NCI-H146 (cell line): ENCODE measurements at places on chromosomes 2 and 18.

DNA sequence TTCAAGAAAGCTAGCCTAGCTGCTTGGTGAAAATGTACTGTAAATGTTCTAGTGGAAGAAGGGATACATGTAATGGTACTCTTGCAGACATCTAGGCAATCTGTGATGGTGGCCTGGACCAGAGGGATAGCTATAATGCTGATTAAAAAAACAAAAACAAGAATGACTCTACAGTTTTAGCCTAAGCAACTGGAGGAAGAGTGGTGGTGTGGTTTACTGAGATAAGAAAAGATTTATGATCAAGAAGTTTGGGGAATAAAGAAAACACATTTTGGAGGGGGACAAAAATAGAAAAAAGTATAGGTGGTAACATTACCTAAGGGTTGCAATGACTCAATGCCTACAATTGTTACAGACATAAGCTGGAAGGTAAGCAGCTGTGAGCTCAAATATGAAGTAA lies 1080.7 kb upstream of the CELF4 start:
- DNase-seq = no peak

DNA sequence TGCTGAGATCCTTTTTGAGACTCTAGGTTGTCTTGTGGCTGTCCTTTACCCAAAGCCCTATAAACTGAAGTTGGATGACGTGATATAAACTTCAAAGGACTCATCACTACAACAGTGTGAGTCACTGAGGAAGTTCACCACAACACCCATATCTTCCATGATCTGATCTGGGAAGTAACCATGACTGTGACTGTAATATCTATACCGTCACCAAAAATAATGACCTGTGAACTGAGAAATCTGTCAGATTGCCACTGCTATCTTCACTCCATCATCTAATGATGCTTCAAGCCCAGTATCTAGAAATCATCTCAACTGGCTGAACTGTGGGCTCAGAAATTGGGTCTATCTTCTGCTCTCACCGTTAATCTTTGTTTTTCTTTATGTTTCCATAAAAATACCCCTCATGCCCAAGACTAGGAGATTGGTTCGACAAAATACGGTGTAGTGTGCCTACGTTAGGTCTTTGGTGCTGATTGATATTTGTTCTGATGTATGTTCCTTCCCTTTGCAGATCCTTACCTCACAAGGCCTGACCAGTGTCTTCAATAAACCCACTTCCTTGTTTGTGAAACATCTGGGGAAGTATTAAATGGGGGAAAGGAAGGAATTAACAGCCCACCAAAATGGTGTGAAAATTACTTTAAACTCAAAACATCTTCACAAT lies 78.2 kb downstream of the MYL12B start:
- no peak for DNase-seq

GRCh38 chr2:64396551-64396950 lies 57.4 kb upstream of the LGALSL start:
- DNase-seq = no peak

GRCh38 chr2:232875256-232876121 lies 5.4 kb downstream of the SNORC start:
- DNase-seq = no peak

DNA sequence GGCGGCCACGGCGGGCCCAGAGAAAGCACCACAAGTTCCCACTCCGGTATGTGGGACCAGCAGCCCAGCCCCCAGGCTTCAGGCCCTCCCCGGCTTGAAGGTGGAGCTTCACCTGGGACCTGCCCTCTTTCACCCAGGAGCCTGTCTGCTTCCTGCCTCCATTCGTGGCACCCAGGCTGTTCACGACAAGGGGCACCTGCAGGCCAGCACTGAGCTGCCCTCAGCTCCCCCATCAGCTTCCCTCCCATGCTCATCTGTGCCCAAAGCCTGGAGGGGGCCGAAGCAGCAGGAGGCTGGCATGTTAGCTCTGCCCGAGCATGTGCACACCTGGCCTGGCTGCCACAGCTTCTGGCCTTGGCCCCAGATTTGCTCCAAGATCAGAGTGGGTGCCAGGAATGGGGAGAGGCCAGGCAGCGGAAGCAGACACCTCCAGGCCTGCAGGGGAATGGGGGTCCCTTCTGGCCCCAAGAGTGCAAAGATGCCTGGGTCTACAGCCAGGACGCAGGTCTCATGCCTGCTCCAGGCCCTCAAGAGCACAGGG lies 312.4 kb upstream of the SYT4 start:
- no peak for DNase-seq
